CD4-positive, alpha-beta memory T cell (primary cell): ENCODE measurements at places on chromosomes 13 and 19.

GRCh38 chr19:34308381-34309367 lies 54.3 kb downstream of the GARRE1 start:
- peak overlapping the region; percentile 57 for H3K27ac ChIP-seq
- peaks cover 3% of the 10 kb centered on the region for H3K36me3 ChIP-seq
- peaks cover 35% of the 10 kb centered on the region for H3K4me1 ChIP-seq
- no peaks in the 10 kb centered on the region for H3K27me3 ChIP-seq

- H3K27me3 ChIP-seq: no peaks in the 10 kb centered on the region
- H3K4me3 ChIP-seq: no peak overlapping the region
- H3K36me3 ChIP-seq: no peaks in the 10 kb centered on the region
Measured at GRCh38 chr13:44298314-44298713, 75.3 kb upstream of the SERP2 start.

DNA sequence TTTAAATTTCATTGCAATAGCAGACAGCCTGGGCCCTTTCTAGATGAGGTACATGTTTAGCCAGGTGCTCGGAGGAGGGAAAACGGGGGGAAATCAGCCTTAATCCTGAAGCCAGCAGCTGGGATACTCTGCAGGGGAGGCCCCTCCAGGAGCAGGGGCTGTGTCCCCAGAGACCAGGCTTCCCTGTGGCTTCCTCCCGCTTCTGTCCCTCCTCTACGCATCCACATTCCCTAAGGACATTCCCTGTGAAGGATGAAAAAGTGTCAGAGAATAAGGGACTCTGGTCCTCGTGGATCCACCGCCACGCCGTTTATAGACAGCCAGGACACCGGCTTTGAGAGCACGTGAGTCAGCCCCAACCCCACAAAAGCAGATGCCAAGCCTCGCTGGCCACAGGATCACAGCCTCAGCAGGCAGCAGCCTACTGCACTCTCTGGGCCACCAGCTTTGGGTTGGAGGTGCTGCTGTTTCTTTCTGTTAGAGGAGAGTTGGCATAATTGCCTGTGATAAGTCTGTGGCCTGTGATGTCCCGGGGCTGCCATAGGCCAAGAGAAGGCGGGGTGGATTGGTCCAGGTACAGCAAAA lies 36.7 kb upstream of the RANBP3 start:
- no peak for DNase-seq
- H3K27me3 ChIP-seq: no peaks in the 10 kb centered on the region
- H3K4me3 ChIP-seq: no peak overlapping the region
- H3K27ac ChIP-seq: no peak overlapping the region
- H3K36me3 ChIP-seq: no peaks in the 10 kb centered on the region
- H3K4me1 ChIP-seq: no peaks in the 10 kb centered on the region

- no peaks in the 10 kb centered on the region for H3K4me1 ChIP-seq
- no peak overlapping the region for H3K4me3 ChIP-seq
- no peaks in the 10 kb centered on the region for H3K36me3 ChIP-seq
- H3K27ac ChIP-seq: no peak overlapping the region
Measured at GRCh38 chr13:19597523-19597922, 35.9 kb upstream of the MPHOSPH8 start.

- no peaks in the 10 kb centered on the region for H3K27me3 ChIP-seq
- H3K27ac ChIP-seq: no peak overlapping the region
- H3K4me3 ChIP-seq: no peak overlapping the region
- DNase-seq: no peak
- H3K4me1 ChIP-seq: no peaks in the 10 kb centered on the region
Measured at GRCh38 chr13:87376081-87376480, 295.1 kb upstream of the SLITRK5 start.

- H3K4me3 ChIP-seq: no peak overlapping the region
- no peaks in the 10 kb centered on the region for H3K4me1 ChIP-seq
- H3K27ac ChIP-seq: no peak overlapping the region
- DNase-seq: no peak
Measured at GRCh38 chr13:21684576-21684975, 13.7 kb downstream of the FGF9 start.

GRCh38 chr19:16283210-16284061 lies 41.2 kb upstream of the KLF2 start:
- H3K27me3 ChIP-seq: no peaks in the 10 kb centered on the region
- H3K4me1 ChIP-seq: peaks cover 23% of the 10 kb centered on the region
- no peaks in the 10 kb centered on the region for H3K36me3 ChIP-seq
- H3K4me3 ChIP-seq: peak overlapping the region; percentile 13
- H3K27ac ChIP-seq: peak overlapping the region; percentile 31

GRCh38 chr13:23984546-23984945 lies 87.2 kb upstream of the C1QTNF9B start:
- no peaks in the 10 kb centered on the region for H3K36me3 ChIP-seq
- no peak overlapping the region for H3K27ac ChIP-seq
- no peak overlapping the region for H3K4me3 ChIP-seq
- H3K27me3 ChIP-seq: peaks cover 14% of the 10 kb centered on the region
- H3K4me1 ChIP-seq: peaks cover 9% of the 10 kb centered on the region
- no peak for DNase-seq

GRCh38 chr13:86986448-86986847 lies 684.7 kb upstream of the SLITRK5 start:
- no peaks in the 10 kb centered on the region for H3K36me3 ChIP-seq
- peak overlapping the region; percentile 27 for H3K4me3 ChIP-seq
- H3K27me3 ChIP-seq: no peaks in the 10 kb centered on the region
- no peak overlapping the region for H3K27ac ChIP-seq
- no peak for DNase-seq
